ENCODE measurements at places on chromosomes 3 and 15.
A peak's percentile ranks its signal among the peaks of the same experiment; 100 is the strongest.

DNA sequence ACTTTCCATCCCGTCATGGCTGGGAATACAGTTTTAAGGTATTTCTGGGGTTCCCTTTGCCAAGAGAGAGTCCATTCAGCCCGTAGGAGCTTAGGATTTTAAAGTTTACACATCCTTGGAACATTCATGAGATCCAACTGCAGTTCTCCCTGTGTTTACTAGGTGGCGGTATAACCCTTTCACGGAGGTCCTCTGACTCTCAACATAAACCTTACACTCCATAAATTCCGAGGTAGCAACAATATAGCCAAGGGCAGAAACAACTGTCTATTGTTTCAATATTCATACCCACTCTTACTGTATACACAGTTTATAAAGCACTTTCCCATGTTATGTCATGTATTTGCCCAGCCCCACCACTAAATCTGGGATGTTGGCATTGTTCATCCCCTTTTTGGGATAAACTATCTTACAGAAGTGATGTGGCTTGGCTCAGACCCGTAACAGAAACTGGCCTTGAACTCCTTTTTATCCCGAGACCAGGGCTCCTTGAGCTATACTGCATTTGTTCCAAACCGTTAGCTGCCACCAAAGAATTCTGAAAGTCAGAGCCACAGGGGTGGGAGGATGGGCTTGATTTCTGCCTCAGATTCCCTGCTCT, 69.2 kb upstream of the COL6A5 start:
- DNase-seq: peak; percentile 4

GRCh38 chr3:158460926-158461325, 110.1 kb upstream of the MLF1 start:
- DNase-seq: no peak

GRCh38 chr3:139470199-139470598, 6.1 kb downstream of the RBP2 start:
- DNase-seq: no peak

DNA sequence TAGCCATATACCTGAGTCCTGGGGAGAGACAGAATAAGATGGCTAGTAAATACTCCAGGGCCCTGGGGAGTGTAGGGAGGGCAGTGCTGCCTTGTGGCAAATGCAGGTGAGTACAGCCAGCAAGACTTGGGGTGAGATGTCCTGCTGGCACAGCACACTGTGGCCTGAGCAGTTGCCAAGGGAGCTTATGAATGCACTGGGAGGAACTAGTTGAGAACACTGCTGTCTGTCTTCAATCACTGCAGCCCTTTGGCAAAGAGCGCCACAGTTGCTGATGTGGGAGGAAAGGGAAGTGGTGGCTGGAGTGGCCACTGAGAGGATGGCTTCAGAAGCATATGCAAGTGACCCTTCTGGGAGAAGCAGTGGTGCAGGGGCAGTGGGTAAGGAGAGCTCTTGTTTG, 264.6 kb downstream of the RORA start:
- DNase-seq: no peak

DNA sequence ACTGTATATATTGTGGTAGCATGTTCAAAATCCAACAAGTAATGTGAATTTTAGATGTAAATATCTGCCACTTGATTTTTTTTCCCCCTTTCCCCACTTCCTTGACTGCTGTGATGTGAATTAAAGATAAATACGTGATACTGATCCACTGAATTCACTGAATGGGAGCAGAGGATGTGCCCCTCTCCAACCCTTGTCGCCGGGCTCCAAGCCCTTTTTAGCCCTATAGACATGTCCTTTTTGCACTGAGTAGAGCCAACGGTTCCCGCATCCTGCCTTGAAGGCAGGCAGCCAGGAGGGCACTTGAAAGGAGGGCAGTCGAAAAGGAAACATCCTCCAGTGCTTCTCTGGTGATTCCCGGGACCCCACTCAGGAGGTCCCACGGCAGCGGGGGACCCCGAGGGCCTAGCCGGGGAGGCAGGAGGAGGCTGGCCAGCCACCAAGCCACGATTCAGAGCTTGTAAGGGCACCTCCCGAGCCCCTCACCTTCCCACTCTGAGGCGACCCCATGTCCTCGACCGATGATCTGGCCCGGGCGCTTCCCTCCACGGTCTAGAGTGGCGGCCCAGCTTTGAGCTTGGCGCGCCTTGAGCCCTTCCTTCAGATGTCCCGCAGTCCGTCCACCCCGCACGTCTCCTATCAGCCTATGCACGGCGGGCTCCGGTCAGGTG, 901 bp upstream of the MANF start:
- no peak for DNase-seq

GRCh38 chr15:40844696-40845030, 815 bp downstream of the SPINT1 start:
- DNase-seq: no peak

Data from NCI-H1048 (cell line).